ENCODE measurements at places on chromosomes 2 and 18. TPM values are rescaled to one million over a fixed set of nuclear protein-coding genes. Genes with fewer than 3 reads are reported as not detected.

Gene FBXO48
- 1.9 TPM for total RNA-seq

Gene TXNDC2
- total RNA-seq: not detected

GRCh38 chr2:128799730-128800129 is 481.1 kb upstream of the HS6ST1 start:
- DNase-seq: no peak

- no peak for DNase-seq
Observed at GRCh38 chr2:15547115-15547876, 13.8 kb downstream of the NBAS start.

Gene KIAA2012
- not detected for total RNA-seq

DNA sequence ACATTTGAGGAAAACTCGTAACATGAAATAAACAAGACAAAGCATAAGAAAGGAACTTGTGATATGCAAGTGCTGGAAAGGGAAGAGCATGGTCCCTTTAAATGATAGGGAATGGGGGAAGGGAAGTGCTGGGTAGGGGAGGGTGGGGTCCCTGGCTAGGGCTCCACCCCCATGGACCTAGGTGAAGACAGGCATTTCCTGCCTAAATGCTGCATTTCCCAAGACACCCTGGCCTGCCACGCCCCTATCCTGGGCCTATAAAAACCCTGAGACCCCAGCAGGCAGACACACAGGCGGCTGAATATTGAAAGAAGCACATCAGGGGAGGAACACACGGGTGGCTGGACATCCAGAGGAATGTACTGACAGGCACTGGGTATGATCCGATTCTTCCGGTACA is 499.9 kb downstream of the ZEB2 start:
- no peak for DNase-seq

All from transverse colon (tissue), 4 donors.